Stimulated activated CD8-positive, alpha-beta memory T cell treated with anti-CD3 and anti-CD28 coated beads, Interleukin-4, amount 100 ng/mL, for 24 hours (primary cell): ENCODE measurements at places on chromosomes 12 and 14.

DNA sequence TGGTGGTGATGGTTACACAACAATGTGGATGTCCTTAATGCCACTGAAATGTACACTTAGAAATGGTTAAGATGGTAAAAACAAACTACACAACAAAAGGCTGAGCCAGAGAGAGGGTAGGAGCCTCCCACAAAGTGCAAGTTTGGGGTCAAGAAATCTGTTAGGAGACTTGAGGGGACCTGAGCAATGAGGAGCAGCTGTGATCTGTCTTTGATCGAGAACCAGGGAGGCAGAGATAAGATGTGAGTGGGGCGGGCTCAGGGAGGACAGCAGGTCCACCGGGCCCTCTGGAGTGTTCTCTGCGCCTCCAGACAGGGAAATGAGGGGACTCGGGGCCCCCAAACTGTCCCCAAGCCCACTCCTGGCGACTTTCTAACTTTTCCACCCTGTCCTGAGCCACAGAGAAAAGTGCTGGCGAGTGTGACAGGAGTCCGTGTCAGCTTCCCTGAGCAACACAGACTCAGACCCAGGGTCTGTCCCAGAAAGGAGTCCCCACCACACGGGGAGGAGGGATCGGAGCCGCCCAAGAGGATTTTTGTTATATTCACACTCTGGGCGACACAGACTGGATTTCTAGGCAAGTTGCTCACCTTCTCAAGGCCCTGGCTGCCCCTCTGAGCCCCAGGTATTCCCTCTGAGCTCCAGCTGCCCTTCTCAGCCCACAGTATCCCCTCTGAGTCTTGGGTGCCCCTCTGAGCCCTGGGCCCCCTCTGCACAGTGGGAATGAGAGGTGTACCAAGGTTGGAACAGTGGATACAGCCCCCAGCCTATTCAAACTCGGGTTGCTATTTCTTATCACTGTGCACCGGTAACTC lies 11.5 kb upstream of the SCARB1 start:
- no peak for DNase-seq

- DNase-seq = no peak
These were observed 100.1 kb downstream of the PAH start for GRCh38 chr12:102816816-102817434.

- peak; percentile 61 for DNase-seq
These were observed at the start of gene ETV6 for GRCh38 chr12:11649413-11650285. Gene ETV6, plus strand, starts transcription at chr12:11649674. Its CDS starts 454 bp downstream, at chr12:11650128.

GRCh38 chr14:95686935-95687334 lies 709 bp downstream of the TCL1B start:
- DNase-seq = no peak

GRCh38 chr12:57849035-57849434 lies 2.5 kb upstream of the CTDSP2 start:
- DNase-seq = no peak

DNA sequence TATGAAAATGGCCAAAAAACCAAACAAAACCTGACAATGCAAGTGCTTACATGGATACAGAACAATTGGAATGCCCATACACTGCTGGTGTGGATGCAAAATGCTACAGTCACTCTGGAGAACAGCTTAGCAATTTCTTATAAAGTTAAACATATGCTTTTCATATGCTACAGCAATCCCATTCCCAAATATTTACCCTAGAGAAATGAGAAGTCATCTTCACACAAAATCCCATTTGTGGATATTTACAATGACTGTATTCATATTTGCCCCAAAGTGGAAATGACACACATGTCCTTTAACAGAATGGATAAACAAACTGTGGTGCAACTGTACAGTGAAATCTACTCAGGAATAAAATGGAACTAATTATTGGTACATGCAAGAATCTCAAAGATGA lies 20.4 kb downstream of the SAV1 start:
- no peak for DNase-seq

DNA sequence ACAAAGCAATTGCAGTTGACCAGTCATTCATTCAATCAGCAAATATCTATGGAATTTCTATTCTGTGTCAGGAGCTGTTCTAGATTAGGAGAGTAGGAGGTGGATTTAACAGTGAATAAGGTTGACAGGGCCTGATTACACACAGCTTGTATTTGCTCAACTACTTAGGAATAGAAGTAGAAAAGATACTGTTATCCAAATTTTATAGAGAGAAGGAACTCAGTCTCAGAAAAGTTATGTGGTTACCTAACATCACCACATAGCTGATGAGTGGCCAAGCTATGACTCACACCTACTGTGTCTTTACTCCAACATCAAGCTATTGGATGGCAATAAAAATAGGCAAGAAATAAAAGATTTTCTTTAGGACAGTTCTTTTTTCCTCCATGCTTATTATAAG lies 374.8 kb downstream of the RMST start:
- DNase-seq = no peak

DNA sequence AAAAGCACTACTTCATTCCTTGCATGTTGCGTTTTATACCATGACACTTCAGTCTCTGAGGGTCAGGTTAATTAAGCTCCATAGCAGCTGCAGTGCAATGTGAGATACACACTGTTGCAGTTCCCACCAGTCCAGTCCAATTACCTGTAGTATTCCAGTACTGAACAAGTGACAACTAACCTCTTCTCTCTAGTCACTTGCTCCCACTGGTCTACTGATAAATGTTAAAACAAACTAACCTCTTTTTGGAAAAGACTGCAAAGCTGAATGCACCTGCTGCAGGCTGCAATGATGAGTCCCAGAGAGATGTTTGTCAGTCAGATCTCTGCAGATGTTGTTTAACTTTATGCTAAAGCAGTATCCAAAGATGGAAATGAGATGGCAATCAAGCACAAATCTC lies 7.9 kb downstream of the NOVA1 start:
- DNase-seq = no peak

DNA sequence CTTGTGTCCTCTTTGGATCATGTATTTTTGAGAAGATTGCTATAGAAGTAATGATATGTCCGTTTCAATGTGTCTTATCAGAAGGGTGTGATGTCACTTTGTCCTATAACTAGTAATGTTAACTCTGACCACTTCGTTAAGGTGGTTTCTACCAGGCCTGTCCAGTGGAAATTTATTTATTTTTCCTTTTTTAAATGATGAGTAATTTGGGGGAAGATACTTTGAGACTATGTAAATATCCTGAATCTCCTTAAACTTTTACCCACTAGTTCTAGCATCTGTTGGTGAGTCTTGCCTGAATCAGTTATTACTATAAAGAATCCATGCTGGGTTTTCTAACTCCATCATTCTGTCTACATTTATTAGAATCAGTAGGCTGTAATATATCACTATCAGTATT lies 15.3 kb downstream of the EP400 start:
- no peak for DNase-seq

DNA sequence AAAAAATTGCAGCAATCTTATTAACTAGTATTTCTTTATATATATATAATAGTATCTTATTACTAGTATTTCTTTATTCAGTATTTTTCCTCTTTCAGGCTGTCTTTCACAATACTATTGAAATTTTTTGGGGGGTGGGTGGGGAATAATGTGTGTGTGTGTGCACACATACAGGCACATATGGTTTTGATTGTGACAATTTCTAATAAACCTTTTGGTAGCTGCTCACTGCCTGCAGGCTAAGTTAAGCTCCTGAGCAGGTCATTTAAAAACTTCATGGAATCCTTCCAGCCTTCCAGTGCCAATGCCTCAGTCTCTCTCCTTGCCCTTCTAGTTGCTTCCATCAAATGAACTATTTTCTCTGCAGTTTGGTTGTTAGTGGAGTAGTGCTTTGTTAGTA lies 490.1 kb downstream of the PCNX1 start:
- DNase-seq = no peak

DNA sequence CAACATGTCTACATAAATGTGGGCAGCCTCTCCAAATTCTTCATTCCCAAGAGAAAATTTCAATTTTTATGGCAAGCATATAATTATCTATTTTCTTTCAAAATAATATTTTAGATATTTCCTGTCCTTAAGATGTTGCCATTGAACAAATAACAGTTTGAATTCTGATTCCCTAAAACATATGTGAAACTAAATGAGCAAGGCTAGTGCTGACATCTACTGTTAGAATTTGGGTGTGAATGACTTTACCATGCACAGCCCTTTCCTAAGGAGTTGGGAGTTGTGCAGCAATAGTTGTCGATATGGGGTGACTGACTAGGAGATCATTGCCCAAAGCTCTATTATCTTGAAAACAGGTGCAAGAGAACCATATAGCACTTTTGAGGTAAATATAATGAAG lies 108.2 kb upstream of the SLC38A4 start:
- no peak for DNase-seq

DNA sequence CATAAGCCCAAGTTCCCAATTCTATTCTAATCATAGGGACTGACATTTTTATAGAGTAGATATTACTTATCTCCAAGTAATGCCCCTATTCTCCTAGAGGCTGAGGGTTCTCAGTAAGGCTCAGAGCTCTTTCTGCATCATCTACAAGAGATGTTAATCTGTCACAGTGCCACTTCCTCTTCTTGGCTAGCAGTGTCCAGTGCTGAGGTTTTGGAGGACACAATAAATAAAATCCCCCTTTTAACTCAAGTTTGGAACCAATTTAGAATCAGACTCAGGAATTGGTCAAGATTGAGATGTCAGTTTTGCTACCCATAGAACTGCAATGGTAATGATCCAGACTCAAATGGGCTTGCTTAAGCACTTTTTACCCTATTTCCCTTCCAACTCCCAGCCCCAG lies 154.1 kb upstream of the ARID2 start:
- no peak for DNase-seq

DNA sequence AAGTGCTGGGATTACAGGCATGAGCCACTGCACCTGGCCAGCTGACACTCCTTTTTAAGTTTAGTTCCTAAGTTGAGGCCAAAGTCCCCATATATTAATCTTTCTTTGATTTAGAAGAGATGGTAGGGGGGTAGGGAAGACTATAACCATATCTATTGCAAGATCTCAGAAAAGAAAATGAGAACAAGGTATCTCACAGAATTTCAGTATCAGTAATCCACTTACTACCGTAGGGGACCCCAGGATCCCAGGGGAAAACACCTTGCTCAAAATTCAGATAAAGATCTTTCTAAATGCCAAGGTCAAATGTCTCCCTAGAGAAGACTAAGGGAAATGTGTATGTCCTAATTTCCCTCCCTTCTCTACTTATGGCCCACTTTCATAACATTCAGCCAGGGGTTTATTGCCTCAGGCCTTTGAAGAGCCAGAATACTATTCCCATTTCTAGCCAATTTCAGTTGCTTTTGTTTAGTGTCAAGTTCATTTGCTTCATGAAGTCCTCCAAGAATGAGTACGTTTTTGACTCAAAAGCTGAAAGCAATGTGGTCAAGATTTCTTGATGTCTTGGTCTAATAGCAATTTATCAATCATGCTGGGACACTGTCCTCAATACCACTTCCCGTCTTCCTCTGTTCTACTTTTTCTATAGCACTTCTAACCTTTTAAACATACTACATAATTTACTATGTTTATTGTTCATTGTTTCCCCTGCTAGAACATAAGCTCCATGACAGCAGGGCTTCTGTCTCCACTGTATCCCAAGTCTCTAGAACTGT lies 86.3 kb downstream of the DCAF5 start:
- no peak for DNase-seq

GRCh38 chr14:68208218-68208617 lies 388.6 kb downstream of the RAD51B start:
- no peak for DNase-seq

GRCh38 chr12:46493834-46494181 lies 121.2 kb upstream of the SLC38A2 start:
- no peak for DNase-seq
